Osteocyte (in vitro differentiated cells): ENCODE measurements at places on chromosomes 1 and 21. TPM values are rescaled to one million over a fixed set of nuclear protein-coding genes. Genes with fewer than 3 reads are reported as not detected.

DNA sequence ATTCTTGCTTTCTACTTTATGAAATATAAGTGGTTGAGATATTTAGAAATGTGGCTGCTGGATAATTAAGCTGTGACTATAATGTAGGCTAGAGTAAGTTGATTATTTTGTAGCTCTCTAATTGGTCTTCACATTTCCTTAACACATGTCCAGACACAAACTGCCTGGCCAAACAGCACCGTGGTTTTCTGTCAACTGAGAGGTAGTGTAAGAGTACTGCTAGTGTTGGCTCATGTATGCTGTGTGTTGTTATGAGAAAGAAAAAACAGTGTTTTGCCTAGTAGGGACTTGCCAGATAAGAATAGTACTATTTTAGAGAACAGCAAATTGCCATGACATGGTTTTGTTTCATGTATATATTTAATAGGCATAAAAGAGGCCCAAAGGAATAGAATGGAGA lies 37.1 kb downstream of the TMED5 start:
- H3K27me3 ChIP-seq = no peaks in the 10 kb centered on the region
- no peak overlapping the region for H3K4me3 ChIP-seq
- H3K4me1 ChIP-seq = peaks cover 2% of the 10 kb centered on the region
- no peak overlapping the region for H3K27ac ChIP-seq
- H3K36me3 ChIP-seq = peaks cover 16% of the 10 kb centered on the region
- DNase-seq = no peak

- no peaks in the 10 kb centered on the region for H3K36me3 ChIP-seq
- DNase-seq = no peak
- peaks cover 51% of the 10 kb centered on the region for H3K27me3 ChIP-seq
- H3K4me1 ChIP-seq = peaks cover 17% of the 10 kb centered on the region
- no peak within 1 kb of the TSS for H3K27ac ChIP-seq
- H3K4me3 ChIP-seq = peak within 1 kb of the TSS; percentile 22
These were observed at the start of gene TNFRSF8 for GRCh38 chr1:12063141-12064072. TSS of gene TNFRSF8 (plus strand) at chr1:12063303. CDS start at chr1:12063599, 296 bp downstream.

DNA sequence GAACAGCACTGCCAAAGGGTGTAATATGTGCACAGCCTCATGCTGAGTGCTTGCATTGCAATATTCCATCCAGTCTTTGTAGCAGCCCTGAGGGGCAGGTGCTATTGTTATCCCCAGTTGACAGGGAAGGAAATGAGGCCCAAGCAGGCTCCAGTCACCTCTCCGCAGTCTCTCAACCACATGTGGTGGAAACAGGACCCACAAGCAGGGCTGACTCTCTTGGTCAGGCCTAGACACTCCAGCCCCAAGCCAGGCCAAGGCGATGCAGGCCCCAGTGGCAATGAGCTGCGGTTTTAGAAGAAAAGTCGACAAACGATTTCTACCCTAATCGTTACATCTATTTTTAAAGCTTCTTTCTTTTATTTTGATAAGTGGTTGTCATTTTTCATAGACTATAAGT lies 52.6 kb upstream of the GADD45A start:
- peaks cover 1% of the 10 kb centered on the region for H3K4me1 ChIP-seq
- peaks cover 2% of the 10 kb centered on the region for H3K36me3 ChIP-seq
- no peak overlapping the region for H3K4me3 ChIP-seq
- no peaks in the 10 kb centered on the region for H3K27me3 ChIP-seq

- H3K36me3 ChIP-seq = no peaks in the 10 kb centered on the region
- no peak for DNase-seq
- no peak overlapping the region for H3K27ac ChIP-seq
- peaks cover 9% of the 10 kb centered on the region for H3K4me1 ChIP-seq
- H3K4me3 ChIP-seq = no peak overlapping the region
- no peaks in the 10 kb centered on the region for H3K27me3 ChIP-seq
These were observed 38.0 kb downstream of the SPRTN start for GRCh38 chr1:231376101-231376500.

The USP48 gene
- total RNA-seq = 71.4 and 73.6 TPM in 2 replicates

The S100A3 gene
- total RNA-seq = 5.7 and 7.5 TPM in 2 replicates

DNA sequence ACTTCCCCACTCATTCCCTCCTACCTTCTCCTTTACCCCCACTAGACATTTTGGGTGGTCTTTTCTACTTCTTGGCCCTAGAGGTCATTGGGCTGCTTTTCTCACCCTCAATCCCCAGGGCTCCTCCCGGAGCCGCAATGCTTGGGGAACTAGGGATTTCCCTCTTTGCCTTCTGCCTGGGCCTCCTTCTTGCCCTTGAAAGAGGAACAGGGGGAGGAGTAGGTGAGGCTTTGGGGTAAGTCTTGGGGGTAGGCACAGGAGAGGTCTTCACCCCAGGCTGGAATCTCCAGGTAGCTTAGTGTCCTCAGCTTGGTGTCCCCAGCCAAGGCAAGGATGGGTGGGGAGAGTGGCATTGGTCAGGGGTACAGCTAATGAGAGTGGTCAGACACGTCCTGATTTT lies 56.2 kb upstream of the EPS8L3 start:
- H3K27me3 ChIP-seq = no peaks in the 10 kb centered on the region
- peaks cover 70% of the 10 kb centered on the region for H3K4me1 ChIP-seq
- no peak overlapping the region for H3K27ac ChIP-seq
- H3K4me3 ChIP-seq = no peak overlapping the region

The MINDY1 gene
- total RNA-seq = 22.2 and 24.3 TPM in 2 replicates

The PCBP3 gene
- total RNA-seq = 7.6 and 9.0 TPM in 2 replicates
